ENCODE measurements at places on chromosomes 12 and 14.

DNA sequence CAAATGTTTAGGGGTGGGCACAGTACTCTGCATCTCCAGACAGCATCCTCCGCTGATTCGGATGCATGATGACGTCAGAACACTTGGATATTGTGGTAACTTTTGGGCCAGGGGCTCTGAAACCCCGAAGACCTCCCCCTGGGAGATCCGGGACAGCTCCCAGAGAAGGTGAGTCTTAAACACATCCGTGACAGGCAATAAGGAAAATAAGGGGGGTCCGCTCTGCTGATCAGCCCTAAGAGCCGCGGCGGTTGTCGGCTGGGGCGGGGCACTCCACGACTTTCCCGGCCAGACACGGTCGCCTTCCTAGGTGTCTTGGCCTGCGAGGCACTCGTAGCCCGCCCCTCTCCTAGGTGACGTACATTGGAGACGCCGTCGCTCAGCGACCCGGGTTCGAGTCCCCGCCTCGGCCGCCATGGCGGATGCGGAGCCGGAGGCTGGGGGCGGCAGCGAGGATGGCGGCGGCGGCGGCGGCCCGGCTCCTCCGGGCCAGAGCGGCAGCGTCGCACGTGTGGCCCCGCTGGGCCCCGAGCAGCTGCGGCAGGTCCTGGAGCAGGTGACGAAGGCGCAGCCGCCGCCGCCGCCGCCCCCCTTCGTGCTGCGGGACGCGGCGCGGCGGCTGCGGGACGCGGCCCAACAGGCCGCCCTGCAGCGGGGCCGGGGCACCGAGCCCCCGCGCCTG, at the start of gene ZNF839:
Gene ZNF839 (plus strand): TSS at position 396 of the 682 bp plus-strand sequence. CDS start 20 bp downstream, at position 416.
- no peak for DNase-seq

DNA sequence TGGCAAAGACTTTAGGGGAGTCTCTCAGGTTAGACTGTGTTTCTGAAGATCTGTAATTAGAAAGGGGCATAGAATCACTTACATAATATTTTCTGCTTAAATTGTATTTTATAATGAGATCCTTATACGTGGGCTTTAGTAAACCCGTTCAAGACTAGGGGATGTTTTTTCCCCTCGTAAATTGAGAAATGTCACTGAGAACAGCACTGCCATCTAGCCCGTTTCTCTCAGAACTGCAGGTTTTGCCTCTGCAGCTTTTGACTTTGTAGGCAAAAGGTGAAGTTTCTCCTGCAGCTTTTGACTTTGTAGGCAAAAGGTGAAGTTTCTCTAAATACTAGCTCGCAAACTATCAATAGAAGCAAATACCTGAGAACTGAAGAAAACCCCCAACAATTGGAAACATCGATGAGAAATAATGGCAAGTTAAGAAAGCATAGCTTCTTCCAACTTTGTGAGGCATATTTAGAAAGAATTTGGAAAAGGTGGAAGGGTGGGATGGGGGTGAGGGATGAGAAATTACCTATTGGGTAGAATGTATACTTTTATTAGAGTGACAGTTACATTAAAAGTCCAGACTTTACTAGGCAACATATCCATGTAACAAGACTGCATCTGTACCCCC, 9.9 kb upstream of the ASPG start:
- no peak for DNase-seq

DNA sequence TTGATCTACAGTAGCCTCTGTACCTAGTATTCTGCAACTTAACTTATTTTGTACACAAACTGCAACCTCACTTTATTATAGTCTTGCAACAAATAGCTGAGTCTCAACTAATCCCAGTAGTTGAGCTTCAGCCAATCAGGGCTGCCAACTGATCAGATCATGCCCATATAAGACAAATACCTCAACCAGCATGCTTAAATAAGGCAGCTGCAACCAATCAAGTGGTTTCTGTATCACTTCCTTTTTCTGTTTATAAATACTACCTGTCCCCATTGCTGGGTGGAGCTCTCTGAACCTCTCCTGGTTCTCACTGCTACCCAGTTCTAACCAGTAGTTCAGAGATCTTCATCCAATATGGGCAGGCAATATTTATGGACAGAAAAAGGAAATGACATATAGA, 248.5 kb upstream of the FBXO33 start:
- DNase-seq, result no peak

DNA sequence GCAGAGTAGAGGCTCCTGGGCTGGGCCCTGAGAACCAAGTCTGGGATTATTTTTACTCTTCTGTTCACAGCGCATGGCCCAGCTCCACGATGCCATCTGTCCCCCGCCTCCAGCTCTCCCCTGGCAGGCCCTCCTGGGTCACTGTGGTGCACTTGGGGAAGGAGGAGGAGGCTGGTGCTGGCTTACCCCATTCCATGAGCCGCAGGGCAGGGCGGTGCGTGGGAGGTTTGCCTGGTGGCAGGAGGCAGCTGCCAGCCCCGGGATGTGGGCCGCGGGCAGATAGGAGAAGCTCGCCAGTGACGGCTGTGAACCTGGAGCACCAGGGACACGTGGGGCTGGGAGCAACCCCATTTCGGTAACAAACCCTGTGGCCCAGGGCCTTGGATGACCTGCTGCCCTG, 23.2 kb downstream of the TEAD4 start:
- DNase-seq, result no peak

DNA sequence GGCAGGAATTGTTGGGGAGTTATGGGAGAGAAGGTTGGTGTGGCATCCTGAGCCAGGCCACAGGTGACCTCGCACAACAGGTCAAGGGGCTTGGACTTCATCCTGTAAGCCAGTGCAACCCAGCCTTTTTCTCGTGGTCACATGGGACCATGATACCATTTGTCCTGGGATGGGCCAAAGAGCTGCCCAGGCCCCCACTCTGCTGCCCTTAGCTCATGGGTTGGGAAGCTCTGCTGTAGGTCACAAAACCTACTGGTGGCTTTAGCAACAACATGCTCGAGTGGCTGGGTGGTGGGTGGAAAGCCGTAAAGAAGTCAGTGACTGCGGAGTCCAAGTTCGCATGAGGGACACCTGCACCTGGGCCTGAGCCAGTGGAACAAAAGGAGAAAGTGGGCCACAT, 4.6 kb downstream of the CLMN start:
- no peak for DNase-seq

DNA sequence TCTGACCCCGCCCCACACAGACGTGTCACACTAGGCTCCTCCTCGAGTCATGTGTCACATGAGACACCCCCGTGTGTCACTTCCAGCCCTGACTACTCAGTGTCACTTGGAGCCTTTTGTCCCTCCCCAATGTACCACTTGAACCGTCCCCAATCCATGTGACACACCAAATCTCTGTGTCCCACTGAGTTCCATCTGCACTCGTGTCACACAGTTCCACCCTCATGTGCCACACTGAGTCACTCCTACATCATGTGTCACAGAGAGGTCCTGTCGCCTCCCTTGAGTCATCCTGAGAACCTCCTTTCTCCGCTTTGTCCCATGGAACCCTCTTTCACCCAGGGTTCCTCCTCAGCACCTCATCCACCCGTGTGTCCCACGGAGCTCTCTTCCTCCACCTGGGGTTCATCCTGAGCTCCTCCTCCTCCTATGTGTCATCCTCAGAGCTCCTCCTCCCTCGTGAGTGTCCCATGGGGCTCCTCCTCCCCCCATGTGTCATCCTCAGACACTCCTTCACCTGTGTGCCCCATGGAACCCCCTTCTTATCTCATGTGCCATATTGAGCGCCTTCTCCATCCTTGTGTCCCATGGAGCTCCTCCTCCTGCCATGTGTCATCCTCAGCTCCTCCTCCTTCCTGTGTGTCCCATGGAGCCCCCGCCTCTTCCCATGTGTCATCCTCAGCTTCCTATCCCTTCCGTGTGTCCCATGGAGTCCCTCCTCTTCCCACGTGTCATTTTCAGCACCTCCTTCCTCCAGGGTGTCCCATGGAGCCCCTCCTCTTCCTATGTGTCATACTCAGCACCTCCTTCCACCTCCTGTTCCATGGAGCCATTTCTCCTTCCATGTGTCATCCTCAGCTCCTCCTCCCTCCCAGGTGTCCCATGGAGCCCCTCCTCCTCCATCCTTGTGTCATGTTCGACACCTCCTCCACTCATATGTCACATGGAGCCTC, 32.0 kb downstream of the RTL1 start:
- DNase-seq, result peak; percentile 47

DNA sequence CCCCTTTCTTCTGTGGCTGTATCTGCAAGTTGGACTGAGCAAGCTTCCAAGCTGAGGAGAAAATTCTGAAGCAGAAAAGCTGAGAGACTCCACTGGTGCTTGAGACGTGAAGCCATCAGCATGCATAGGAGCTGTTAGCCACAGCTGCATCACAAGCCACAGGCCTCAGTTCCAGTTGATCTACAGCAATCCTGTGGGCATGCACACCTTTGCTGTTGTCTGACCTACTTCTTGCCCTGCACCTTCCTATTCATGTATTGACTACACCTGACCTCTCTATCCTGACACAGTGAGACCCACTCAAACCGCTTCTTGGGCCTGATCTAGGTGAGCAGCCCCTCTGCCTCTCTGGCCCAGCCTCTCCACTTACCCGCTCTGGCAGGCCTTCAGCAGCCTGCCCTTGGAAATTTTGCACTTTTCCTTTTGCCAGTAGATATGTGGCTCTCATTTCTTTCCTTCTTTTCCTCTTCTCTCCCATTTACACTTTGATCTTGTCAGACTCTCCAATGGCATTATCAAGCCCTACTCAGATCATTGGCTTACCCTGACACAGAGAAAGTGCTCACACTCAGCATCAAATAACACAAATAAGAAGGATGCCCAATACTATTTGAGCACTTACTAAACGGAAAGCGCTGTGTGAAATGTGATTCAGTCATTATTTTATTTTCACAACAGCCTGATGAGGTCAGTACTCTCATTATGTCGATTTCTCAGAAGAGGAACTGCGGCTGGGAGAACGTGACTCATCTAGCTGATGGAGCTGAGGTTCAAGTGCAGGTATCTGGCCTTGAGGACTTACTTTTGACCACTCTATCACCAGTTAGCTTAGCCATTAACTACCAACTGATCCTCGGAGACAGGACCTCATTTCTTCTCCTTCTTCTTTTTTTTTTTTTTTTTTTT, 21.9 kb upstream of the PTGR2 start:
- no peak for DNase-seq

DNA sequence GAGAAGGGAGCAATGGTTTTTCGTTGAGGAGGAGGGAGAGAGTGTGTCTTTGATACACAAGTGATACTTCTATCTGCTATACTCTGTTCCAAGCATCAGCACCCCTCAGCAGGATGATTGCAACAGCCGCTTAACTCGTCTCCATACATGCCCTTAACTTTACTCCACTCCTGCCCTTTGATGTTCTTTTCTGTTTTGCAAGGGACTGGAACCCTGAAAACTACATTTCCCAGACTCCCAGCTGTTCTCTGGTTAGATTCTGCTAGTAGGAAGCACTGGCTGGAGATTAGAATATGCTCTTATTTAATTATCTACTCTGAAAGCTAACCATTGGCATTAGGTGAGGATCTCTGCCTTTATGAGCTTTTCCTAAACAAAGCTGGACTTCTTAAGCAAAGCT, 23.5 kb upstream of the CRADD start:
- no peak for DNase-seq

GRCh38 chr14:32835924-32836323, 102.8 kb upstream of the NPAS3 start:
- no peak for DNase-seq

DNA sequence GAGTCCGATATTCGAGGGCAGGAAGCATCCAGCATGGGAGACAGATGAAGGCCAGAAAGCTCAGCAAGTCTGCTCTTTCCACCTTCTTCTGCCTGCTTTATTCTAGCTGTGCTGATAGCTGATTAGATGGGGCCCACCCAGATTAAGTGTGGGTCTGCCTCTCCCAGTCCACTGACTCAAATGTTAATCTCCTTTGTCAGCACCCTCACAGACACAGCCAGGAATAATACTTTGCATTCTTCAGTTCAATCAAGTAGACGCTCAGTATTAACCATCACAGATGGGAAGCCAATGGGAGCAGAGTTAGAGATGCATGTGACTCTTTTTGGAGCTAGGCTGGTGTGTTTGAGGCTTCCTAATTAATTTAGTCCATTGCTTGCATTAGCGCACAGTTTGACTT, 17.0 kb downstream of the C12orf75 start:
- no peak for DNase-seq

GRCh38 chr12:116529048-116529447, 30.1 kb upstream of the MAP1LC3B2 start:
- no peak for DNase-seq

DNA sequence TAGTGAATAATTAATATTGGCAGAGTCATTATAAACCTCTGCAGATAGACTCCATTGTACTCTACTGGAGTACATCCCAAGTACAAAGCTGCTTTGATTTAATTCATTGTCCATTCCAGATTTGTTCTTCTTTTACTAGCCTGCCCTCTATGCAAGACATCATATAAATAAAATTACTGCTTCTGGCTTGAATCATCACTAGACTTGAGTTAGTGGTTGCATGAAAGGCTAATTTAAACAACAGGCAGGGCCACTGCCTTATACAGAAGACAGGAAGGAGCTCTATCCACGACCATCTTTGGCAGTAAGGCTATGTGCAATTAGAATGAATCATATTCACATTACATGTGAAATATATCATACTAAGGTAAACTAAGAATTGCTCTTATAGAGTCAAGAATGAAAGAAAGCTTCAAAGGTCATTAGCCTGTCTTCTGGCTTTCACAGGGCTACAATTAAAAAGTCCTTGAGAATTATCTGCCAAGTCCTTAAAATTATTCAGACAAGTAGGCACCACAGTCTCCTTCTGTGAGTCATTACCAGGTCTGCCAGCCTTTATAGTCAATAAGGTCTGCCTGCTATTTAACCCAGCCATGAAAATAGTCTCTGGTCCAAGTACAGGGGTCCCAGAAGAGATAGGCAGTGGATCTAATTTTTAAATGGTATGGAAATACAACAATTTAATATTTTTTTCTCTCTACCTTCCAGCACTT, 631.8 kb downstream of the TMTC2 start:
- DNase-seq, result no peak

DNA sequence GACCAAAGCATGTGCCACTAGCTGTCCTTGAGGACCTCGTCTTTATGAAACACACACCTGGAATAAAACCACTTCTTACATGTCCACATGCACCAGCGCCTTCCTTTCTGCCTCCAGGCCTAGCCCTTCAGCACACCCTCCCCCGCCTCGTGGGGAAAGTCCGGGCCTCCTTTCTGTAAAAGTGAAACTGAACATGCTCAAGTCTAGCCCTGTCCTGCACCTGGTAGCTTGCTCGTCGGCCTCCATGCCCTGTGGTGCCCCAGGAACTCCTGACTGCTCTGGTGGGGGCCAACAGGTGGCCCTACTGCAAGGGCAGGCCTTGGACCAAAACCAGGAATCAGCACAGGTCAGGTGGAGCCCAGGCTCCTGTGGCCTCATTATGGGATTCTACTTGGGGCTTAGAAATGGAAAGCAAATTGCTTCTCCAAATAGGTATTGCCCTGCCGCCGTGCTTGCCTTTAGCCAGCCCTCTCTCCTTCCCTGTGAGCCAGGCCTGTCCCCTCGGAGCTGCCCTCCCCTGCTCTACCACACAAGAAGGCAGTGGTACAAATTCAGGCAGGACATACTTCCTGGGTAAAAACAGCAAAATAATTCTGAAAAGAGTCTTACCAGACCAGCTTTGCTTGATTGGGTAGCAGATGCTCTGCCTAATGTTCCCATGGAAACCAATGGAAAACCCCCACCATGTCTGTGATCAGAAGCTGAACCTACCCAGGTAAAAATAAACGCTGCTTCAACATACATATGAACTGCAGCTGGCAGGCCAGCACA, 43.5 kb downstream of the ERH start:
- no peak for DNase-seq

All from HS-5 (cell line).